SK-N-SH (cell line): ENCODE measurements at places on chromosomes 2 and 18. TPM values are rescaled to one million over a fixed set of nuclear protein-coding genes. Genes with fewer than 3 reads are reported as not detected.

GRCh38 chr2:170235860-170236679 lies 58.1 kb downstream of the MYO3B start:
- DNase-seq, result peak; percentile 61

The HOXD13 gene
- not detected in 2 replicates for polyA plus RNA-seq

DNA sequence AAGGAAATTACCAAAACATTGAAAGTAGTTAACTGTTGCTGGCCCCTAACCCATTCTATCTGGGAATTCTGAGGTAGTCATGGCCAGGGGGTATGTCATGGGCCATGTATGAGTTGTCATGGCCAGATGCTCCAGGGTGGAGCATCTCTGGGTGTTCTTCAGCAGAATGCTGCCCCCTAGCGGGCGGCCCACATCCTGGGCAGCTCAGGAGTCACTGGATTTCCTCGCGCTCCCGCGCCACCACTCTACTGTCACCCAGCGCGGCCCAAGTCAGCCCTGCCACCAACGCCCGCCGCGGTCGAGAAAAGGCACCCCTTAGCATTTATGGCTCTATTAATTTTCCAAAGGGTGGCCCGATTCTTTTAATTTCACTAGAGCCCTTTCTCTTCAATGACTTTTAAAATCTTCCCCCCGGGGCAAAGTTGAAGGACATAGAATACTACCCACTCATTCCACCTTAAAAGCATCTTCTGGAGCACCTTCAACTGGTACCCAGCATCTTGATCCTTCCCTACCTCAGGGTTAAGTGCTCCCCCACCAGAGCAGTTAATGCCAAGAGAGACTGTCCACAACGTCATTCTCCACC lies 41.6 kb downstream of the PKDCC start:
- peak; percentile 64 for DNase-seq

DNA sequence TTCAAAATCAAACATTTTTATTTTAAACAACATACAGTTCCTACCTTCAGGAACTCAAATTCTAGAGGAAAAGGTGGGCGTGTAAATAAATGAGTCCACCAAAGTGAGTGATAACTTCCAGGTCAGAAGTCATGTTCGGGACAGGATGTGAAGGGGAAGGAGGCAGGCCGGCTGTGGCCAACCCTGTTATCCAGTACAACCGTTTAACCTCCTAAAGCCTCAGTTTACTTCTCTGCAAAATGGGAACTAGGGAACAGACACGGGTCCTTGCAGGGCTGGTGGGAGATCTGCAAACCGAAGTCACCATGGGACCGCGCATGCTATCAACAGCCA lies 373 bp downstream of the EIPR1 start:
- DNase-seq, result peak; percentile 76

DNA sequence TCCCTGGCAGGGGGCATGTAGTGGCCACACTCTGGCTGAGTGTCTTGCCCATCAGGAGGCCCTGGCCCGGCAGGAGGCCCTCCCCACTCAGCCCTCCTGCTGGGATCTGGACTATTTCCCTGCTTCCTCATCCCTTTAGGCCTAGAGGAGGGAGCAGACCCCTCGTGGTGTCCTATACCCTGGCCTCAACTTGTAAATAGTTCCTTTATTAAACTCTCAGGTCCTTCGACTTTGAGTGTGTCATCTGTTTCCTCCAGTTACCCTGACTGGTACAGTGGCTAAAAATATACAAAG lies 166.7 kb upstream of the GLI2 start:
- no peak for DNase-seq
